T follicular helper cell (primary cell): ENCODE measurements at places on chromosomes 3 and 15.

GRCh38 chr3:124246949-124247348, 255.0 kb upstream of the ROPN1 start:
- DNase-seq = no peak

GRCh38 chr3:185830018-185830797, 5.4 kb upstream of the IGF2BP2 start:
- no peak for DNase-seq

- no peak for DNase-seq
Observed at GRCh38 chr15:91021516-91022074, 799 bp downstream of the VPS33B start.

DNA sequence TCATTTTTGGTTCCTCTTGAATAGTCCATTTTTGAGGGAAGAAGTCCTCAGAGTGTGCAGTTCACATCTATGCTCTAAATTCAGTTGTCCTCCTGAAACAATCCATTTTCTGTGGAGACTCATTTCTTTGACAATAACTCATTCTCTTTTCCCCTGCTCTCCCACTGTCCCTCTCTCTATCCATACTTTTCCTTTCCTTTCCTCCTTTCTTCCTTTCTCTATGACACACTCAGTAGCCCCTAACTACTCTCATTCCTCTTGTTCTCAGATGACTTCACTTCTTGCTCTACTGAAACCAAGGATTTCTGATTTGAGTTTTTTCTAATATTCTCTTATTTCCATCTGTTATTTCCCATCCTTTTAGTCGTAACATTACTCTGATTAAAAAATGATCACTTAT, 16.7 kb upstream of the MEIS2 start:
- no peak for DNase-seq

DNA sequence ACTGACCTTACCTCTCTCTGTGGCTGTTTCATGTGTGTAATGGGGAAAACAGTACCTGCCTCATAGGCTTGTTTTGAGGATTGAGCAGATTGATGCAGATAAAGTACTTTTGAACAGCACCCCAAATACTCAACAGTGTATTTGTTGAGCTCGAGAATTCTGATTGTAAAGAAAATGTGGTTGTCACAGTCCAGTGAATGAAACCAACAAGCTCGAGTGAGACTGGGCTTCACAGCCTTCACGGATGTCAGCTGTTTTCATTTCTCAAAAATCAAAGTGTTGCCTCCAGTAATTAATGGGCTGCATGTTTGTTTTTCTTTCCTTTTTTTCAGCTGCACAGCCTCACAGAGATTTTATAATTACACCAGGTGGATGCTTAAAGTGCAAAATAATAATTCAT, 43.7 kb downstream of the PARP15 start:
- no peak for DNase-seq

GRCh38 chr15:84826369-84826823, 9.2 kb downstream of the ALPK3 start:
- no peak for DNase-seq

- no peak for DNase-seq
Observed at GRCh38 chr15:47726399-47726823, 9.1 kb downstream of the SEMA6D start.

DNA sequence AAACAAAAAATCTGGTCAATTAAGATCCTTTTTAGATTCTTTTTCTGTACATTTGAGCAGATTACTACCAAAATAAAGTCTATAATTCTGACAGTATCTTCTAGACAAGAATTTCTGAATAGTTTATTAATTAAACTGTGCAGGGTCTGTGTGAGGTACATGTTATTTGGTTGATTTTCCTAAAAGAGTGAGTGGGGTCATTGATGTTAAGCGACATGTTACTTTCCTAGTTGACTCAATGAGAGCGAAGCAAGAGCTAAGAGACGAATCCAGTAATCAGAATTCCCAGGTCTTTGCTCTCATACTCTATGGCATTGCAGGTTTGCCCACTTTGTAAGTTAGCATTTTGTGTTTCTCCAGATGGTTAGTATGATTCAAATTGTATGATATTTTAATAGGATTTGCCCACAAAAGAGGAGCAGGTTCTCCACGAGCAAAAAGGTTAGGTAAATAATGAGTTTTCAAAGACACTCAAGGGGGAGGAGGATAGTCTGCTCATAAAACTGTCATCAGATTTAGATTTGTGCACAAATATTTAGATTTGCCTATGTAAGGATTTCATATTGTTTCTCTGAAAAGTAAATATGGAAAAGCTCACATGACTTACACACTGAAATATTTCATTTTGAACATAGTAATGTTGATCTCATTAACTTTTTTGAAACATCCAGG, 217.2 kb upstream of the CGNL1 start:
- no peak for DNase-seq

DNA sequence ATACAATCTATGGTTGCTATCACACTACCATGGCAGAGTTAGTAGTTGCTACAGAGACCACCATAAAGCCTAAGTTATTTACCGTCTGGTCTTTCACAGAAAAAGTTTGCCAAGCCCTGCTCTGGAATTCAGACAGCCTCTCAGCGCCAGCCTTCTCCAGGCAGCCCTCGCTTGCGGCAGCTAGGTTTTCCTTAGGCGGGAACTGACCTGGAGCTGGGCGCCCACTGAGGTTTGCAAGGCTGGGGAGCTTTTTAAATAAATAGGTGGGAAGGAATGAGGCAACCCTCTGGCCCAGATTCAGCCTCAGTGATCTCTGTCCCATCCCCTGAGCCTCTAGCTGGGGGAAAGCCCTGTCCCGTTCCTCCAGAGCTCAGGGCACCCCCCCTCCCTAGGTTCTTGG, 1.2 kb downstream of the CTSH start:
- DNase-seq = no peak

DNA sequence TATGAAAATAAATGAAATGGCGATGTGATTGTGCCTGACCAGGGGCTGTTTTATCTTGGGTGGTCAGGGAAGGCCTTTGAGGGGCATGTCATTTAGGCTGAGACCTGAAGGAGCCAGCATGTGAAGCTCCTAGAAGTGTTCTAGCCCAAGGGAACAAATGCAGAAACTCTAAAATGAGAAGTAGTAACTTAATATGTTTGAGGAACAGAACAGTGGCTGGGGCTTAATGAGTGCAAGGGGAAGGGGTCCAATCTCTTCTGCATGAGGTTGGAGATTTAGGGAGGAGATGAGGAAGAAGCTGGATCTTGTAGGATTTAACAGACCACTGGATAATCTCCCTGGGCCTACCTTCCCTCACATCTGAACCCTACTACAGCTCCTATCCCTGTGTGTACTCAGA, 110.5 kb downstream of the AKAP13 start:
- no peak for DNase-seq

- no peak for DNase-seq
Observed at GRCh38 chr15:90914305-90915080, 11.4 kb downstream of the MAN2A2 start.

DNA sequence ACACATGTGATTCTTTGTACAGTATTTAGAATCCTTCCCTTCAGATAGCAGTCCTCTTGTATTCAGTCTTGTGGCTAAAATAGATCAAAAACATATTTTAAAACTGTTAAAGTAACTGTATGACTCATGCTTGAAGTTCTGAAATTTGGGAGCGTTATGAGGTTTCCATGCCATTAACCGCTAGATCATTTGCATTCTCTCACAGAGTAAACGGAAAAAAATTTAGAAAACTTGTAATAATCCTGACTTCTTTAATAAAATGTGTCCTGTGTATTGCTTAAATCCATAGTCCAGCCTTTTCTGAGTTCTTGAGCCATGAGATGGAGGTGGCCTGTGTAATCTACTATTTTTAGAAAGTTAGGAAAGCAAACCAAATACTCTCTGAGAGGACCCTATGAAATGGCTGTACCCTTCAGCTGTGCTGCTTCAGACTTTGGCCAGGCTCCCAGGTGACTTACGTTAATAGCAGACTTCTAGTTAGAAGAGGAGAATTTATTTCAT, 33.8 kb downstream of the MBNL1 start:
- no peak for DNase-seq

GRCh38 chr15:69843276-69843899, 254.3 kb downstream of the TLE3 start:
- DNase-seq = no peak
